ENCODE measurements at places on chromosomes 5 and 9.

DNA sequence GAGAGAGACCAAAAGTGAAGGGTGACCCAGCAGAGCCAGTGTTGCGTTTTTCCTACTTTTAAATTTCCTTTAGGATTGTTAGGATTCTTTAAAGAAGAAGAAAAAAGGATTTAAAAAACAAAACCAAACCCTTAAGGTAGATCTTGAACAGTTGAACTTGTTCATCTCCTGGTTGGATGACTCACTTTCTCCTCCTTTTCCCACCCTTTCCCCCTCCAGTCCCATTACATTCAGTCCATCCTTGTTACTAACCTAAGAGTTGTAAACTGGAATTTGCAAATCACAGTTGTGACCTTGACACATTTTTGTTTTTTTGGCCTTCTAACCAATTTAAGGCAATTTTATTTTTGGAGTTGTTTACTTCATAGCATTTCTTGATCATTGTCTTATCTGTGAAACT, 289.2 kb downstream of the ARHGAP26 start:
- DNase-seq, result no peak

GRCh38 chr9:101140764-101141163, 112.2 kb downstream of the PLPPR1 start:
- no peak for DNase-seq

GRCh38 chr9:126708178-126708577, 94.5 kb downstream of the LMX1B start:
- DNase-seq, result no peak

DNA sequence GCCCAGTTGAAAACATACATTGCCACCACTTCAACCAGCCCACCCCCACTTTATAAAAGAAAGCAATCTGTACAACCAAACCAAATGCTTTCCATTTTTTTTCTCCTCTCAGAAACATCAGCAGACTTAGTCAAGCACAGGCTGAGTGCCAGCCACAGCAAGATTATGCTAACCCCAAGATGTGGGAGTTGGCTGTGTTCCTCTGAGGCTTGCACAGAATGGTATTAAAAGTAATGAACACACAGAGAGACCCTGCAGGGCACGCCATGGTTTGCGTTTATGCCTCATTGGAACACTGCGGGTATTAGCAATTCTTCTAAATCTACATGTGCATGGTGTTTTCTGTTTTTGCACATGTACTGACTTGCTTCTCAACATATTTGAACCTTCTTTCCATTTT, 419.9 kb upstream of the GRAMD2B start:
- no peak for DNase-seq

DNA sequence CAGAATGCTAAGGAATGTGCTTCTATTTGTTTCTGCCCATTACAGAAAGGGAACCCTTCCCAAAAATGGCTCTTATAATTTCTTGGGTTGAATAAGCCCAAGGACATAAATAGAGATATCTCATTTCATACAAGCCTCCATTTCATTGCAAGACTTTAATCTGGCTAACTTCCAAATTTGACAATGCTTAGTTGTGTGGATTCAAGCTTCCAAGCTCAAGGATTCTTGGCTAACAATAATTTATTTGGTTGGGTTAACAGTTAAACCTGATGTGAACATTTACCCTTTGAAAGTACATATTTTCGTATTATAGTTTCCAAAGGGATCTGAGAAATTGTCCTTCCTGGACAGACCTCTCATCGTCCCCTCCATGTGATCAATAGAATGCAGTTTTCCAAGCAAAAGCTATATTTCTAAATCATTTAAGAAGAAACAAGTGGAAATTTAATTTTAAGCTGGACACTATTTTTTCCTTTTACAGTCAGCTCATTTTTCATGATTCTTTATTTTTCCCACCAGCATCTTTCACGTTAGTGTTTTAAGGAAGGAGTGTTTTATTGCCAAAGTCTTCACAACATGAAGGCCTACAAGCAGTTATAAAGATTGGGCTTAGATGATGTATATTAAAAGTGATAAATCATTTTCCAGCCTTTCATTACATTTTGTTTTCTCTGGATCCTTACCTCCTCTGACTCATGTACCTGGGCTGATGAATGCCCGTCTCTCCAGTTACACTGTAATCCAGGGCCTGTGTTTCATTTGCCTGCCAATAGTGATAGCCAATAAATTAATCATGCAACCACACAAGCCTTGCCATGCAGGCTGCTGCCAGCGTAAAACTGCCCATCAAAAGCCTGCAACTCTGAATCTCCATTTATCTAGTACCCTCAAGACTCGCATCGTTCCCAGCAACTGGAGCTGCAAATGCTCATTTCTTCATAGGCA, 176.7 kb downstream of the NTRK2 start:
- DNase-seq, result no peak

- no peak for DNase-seq
These were observed 268.3 kb downstream of the PJA2 start for GRCh38 chr5:109141222-109142200.

GRCh38 chr5:69231281-69231680, 3.4 kb upstream of the CDK7 start:
- no peak for DNase-seq

DNA sequence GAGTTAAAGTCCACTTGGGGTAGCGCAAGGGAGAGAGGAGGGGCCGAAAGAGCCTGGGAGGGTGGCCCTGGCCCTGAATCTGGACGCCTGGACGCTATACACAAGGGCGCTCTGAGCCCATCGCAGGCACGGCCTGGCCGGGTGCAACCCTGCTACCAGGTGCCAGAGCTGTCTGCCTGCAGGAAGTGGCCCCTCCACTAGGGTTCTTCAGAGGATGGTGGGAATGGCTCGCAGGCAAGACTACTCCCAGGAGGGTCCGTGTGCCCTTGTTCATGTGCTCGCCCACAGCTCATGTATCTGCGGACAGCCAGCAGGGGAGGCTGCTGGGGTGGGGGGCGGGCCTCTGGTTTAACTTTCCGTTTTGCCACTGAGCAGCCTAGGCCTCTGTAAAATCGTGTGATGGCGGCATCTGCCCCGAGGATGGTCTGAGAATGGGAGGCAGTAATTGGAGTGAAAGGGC, 1.4 kb upstream of the NKD2 start:
- DNase-seq, result no peak
